ENCODE measurements at places on chromosomes 16 and 17.
A peak's percentile ranks its signal among the peaks of the same experiment; 100 is the strongest.

DNA sequence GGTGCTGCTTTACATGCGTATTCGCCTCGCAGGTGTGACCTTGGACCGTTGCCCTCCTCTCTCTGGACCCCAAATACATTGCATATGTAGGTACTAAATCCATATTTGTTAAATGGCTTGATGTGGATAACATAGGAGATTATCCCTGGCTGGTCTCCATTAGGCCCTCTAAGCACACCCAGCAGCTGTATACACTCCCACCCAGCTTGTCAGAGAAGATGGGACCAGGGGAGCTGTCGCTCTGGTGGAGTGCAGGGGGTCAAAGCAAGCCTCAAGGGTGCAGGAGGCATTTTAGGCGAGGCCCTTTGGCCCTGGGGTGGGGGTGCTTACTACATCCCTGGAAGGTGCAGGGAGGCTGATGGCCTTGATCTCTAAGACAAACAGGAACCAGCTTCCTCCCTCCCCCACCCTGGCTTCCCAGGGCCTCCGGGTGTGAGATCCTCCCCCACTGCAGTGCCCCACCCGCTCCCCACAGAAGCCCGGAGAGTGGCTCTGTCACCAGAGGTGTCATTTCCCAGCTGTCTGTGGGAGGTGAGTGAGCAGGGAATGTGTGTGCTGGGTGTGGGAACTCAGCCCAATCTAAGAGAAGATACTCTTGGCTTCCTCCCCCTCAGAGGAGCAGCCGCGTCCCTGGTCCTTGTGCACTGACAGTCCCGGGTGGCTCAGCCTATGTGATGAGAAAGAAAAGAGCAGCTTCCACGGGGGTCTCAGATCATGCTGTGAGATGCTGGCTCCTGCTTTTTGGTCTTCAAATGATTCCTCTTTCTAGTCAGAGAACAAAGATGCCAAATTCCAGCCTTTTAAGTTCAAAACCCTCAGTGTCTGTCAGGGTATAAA, 1.4 kb upstream of the VAMP2 start:
- DNase-seq = peak; percentile 61

DNA sequence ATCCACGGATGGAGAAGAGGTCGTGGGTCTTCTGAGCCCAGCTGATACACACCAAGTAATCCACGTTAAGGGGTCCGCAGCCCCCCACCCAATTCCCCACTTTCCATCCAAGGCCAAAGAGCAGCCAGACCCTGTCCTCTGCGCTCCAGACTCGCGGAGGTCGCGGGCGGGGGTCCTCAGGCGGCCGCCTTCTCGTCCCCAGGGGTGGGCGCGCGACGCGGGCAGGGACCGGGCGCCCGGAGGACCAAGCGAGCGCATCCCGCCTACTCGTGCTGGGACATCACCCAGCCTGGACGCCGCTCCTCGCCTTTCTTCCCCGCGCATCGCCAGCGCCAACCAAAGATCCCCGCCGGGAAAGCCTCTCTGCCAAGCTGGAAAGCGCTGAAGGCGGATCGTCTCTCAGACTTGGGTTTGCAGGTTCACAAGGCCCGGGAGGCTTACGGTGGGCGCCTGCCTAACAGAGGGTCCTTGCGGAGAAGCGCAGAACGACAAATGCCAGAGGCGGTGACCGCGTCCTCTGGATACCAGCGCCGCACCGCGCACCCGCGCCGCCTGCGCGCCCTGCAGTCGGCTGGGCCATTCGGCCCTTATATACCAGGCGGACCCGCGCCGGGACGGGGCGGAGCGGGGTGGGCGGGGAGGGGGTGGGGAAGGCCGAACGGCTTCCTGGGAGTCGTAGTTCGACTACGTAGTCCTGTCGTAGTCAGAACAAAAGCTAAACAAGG, 471.6 kb downstream of the SOX9 start:
- DNase-seq = peak; percentile 38

GRCh38 chr17:4394208-4395110, 28.0 kb upstream of the UBE2G1 start:
- DNase-seq = no peak

DNA sequence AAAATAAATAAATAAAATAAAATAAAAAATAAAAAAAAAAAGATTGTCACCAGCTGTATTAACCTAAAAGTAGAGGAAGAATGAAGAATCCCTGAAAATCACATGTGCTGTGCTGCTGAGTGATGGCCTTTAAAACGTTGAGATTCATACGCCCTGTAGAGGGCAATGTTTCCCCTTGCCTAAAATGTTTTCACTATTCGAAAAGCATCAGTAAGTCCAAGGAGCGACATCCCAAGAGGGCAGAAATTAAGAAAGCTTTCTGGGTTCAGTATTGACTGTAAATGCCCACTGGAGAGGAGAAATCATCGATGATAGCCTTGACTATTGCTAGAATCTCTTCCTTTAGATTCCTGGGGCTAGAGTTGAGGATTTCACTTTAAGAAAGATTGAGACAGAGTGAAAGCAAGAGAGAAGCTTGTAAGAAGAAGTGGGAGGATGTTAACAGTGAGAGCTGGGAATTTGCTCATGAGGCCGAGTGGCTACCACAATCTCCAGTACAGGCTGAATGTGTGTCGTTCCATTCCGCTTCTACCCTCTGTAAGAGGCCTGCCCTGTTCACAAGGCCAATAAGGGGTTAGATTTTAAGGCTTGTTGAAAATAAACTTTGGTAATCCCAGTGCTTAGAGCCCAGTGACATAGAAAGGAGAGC, 170.8 kb upstream of the FAM20A start:
- DNase-seq = no peak

DNA sequence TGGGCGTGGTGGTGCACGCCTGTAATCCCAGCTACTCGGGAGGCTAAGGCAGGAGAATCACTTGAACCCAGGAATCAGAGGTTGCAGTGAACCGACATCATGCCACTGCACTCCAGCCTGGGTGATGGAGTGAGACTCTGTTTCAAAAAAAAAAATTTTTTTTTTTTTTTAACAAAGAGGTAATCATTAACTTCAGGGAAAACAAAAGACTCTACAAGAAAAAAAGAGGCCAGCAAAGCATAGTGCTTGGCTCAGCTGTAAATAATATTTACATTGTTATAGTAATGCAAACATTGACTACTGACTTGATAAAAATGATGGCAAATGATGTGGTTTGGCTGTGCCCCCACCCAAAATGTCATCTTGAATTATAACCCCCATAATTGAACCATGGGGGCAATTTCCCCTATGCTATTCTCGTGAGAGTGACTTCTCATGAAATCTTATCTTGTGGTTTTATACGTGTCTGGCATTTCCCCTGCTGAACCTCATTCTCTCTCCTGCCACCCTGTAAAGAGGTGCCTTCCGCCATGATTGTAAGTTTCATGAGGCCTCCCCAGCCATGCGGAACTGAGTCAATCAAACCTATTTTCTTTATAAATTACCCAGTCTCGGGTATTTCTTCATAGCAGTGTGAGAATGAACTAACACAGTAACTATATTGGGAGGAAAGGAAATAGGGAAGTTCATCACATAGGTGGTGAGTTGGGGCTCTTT, 12.7 kb upstream of the SSTR2 start:
- DNase-seq = no peak

GRCh38 chr16:12340151-12340733, 363.7 kb downstream of the SNX29 start:
- DNase-seq = no peak

GRCh38 chr17:6872936-6873335, 41.4 kb upstream of the TEKT1 start:
- no peak for DNase-seq

DNA sequence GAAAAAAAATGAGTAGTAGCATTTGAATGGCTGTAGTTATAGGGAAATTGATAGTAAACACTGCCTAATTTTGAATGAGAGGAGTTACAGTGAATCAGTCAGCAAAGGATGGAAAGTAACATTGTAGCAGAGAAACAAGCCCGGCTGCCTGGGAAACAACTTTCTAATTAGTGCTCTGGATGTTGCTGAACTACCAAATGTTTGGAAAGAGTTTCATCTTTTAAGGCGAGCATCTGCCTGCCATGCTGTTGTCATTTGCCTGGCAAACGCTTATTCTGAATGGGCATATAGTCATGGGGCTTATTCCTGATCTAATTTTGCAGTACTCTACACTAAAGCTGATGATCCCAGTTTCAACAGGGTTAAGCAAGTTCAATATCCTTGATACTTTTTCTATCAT, 138.6 kb downstream of the CDH11 start:
- no peak for DNase-seq

GRCh38 chr17:80248001-80248893, 12.4 kb upstream of the RNF213 start:
- no peak for DNase-seq

GRCh38 chr16:50229149-50229726, 37.1 kb upstream of the ADCY7 start:
- DNase-seq = no peak

DNA sequence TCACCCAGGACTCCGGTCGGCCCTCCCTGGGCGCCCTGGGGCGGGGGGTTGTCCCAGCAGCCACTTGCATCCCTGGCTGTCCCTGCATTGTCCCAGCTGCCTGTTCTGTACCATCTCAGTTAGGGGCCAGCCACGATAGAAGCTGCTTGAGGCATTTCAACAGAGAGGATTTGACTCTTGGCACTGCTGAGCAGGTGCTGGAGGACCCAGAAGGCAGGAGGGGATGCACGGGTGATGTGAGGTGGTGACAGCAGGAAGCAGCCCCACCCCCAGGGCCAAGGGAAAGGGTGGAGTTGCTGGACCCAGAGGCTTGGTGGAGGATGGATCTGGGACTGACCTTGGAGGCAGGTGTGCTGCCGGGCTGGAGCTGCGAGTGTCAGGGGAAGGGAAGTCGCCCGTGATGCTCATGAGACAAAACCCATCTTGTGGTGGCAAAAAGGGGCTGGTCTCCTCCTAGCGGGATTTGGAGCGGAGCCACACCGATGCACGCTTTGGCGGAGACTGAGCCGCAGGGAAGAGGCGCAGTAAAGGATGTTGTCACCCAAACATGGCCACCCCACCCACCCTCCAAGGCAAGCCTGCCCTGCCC, 188.0 kb upstream of the GSE1 start:
- no peak for DNase-seq

GRCh38 chr17:64216000-64216337, 47.1 kb downstream of the TEX2 start:
- no peak for DNase-seq

- DNase-seq = peak; percentile 65
Observed at GRCh38 chr17:43360376-43360738, 38.4 kb upstream of the ARL4D start.

- DNase-seq = no peak
Observed at GRCh38 chr16:88279998-88280397, 102.8 kb upstream of the ZNF469 start.

DNA sequence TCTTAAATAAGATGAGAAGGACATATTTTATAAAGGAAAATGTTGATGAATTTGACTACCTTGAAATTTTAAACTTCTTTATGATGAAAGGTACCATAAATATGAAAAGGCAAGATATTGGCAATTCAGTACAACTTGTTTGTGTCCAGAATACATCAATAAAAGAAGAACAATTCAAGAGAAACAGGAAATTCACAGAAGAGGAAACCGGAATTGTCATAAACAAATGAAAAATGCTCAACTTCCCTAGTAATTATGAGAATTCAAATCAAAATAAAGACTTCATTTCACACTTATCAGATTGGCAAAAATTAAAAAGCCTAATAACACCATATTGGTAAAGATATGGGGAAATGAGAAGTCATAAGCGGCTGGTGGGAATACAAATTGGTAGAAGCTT, 54.3 kb downstream of the WSB1 start:
- no peak for DNase-seq

DNA sequence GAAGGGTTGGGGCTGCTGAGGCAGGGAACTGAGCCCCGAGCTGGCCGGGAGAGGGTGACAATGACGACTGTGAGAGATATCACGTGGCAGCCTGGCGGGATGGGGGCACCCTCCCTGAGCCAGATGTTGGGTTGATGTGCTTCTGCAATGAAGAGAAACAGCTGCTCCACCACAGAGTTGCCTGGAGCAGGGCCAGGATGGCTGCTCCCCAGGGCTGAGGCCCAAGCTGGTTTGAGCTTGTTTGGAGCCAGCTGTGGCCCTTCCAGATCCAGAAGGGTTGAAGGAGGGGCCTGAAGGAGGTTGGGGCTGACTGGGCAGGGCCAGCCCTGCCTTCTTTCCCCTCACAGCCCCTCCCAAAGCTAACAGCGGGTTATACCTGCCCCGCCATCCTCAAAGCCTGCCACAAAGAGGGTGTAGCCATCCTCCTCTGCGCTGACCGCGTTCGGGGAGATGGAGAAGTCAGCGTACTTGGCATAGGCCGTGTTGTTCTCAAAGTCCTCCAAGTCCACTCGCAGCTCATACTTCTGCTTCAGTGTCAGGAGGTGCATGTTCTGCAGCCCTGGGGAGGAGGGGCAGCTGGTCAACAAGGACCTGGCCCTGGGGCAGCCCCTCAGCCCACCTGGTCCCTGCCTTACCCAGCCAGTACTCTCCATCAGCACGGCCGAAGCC, 2.1 kb downstream of the MFAP4 start:
- DNase-seq = no peak

DNA sequence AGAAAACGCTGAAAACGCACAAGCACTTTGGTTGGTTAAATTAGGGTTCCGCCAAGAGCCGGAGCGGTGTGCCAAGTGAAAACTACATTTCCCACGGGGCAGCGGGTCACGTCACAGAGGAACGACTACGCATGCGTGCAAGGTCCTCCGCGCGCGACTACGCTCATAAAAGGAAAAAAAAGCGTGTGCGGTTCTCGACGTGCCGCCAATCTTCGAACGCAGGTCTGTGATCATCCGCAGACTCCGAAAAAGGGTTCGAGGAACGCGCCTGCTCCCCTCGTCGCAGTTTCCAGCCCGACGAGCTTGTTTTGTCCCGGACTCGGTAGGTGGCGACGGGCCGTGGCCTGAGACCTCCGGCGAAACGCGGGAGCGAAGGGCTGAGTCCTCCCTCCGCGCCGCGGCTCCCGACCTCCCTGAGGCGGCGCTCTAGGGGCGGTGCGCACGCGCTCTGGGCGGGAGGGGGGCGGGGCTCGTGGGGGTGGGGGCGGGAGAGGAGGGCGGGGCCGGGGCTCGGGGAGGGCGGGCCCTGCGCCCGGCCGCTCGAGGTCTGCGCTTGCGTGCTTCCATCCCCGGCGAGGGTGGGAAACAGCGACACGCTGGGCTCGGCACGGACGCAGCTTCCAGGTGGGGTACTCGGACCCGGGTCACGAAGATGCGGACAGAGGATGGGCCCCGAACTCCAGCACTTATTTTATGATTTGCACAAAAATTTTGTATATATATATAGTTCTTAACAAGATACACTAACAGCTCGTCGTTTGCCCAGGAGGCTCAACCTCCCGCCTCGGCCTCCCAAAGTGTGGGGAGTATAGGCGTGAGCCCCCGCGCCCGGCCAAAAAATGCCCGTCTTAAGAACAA, at the start of gene SGF29:
Gene SGF29 (plus strand): TSS at position 145 of the 858 bp plus-strand sequence. CDS start 27,150 bp downstream, outside the sequence.
- DNase-seq = peak; percentile 89

GRCh38 chr17:37833237-37833859, 88.5 kb upstream of the HNF1B start:
- no peak for DNase-seq

All from stimulated activated CD4-positive, alpha-beta T cell treated with anti-CD3 and anti-CD28 coated beads, Interleukin-12 subunit alpha, Interleukin-12 subunit beta, amount 100 ng/mL, for 24 hours (primary cell).